ENCODE measurements at places on chromosomes 4 and X. TPM values are rescaled to one million over a fixed set of nuclear protein-coding genes. Genes with fewer than 3 reads are reported as not detected.

DNA sequence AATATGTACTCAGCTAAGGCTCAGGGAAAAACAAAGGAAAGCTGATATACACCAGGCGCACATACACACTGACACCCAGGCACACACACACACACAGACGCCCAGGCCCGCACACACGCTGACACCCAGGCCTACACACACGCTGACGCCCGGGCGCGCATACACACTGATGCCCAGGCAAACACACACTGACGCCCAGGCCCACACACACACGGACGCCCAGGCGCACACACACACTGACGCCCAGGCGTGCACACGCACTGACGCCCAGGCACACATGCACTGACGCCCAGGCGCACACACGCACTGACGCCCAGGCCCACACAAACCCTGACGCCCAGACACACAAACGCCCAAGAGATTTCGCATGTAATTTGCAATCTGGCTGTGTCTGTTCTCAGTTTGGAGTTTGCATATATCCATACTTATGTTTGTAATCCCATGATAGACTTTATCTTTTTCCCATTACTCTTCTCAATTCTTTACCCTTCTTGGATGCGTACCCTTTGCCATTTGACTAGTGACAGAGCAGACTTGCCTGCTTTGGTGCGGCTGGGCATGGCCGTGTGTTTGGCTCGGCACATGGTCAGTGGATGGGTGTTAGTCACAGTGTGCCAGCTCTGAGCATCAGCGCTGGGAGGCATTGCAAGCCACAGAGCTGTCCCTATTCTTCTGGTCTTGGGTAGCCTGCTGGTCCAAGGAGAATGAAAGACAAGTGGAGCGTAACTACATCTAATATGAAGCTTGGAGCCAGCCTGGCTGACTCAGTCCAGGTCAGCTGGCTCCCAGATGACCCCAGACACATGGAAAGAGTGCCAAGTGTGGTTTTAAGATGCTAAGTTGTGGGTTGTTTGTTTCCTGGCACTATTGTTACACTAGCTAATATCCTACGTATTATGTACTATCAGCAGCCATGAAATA is 632.4 kb upstream of the ZFP42 start:
- no peaks in the 10 kb centered on the region for H3K36me3 ChIP-seq
- no peak overlapping the region for H3K4me3 ChIP-seq
- H3K27ac ChIP-seq, result no peak overlapping the region

GRCh38 chr4:140884431-140885058 is 128.4 kb upstream of the TBC1D9 start:
- no peaks in the 10 kb centered on the region for H3K36me3 ChIP-seq
- no peak overlapping the region for H3K27ac ChIP-seq
- no peak overlapping the region for H3K4me3 ChIP-seq
- DNase-seq, result peak; percentile 79
- H3K27me3 ChIP-seq, result peaks cover 23% of the 10 kb centered on the region

DNA sequence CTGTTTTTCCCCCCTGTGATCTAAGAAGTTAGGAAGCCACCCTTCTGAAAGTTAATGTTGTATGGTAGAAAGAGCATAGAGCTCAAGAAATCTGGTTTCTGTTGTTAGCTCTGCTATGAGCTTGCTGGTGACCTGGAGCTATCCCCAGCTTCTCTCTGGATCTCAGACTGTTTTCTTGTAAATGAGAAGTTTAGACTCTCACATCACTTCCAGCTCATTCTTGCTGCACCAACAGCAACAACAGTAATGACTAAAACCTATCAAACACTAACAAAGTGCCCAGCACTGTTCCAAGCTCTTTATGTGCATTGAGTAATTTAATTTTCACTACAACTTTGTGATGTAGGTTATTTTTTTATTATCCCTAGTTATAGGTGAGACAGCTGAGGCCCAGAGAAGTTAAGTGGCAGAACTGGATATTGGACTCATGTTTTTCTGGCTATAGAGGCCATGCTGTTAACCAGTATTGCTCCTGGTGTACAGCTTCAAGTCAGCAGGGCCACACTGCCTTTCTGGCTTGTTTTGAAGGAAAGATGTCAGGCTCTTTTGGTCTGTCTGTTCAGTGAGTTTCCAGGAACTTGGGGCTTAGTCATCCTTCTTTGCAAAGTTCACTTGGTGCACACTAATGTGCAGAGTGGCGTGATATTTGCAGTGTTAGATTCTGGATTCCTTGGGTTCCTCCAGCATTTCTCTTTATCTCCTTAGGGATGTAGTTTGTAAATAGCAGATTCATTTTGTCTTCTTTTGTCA is 27.8 kb upstream of the TMEM164 start:
- no peak overlapping the region for H3K27ac ChIP-seq
- DNase-seq, result peak; percentile 3
- H3K27me3 ChIP-seq, result no peaks in the 10 kb centered on the region
- H3K4me3 ChIP-seq, result no peak overlapping the region
- no peaks in the 10 kb centered on the region for H3K36me3 ChIP-seq

DNA sequence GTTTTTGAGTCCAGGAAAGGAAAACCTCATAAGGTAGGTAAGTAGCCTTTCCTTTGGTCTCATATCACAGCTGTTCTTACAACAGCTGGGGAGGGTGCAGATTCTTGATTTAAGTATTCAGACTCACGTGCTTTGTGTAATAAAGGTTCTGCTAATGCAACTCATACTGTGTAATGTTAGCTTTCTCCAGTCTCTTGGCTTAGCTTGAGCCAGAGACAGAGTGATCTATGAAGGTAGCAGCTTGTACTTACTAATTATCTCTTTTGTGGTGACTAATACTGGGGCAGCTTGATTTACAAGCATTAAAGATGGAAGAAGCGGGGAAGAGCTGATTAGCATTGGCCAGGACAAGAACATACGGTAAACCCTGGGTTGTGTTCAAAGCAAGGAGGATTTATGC is 80.3 kb downstream of the LNX1 start:
- H3K36me3 ChIP-seq, result no peaks in the 10 kb centered on the region
- H3K27ac ChIP-seq, result no peak overlapping the region
- H3K27me3 ChIP-seq, result no peaks in the 10 kb centered on the region
- no peak overlapping the region for H3K4me3 ChIP-seq

DNA sequence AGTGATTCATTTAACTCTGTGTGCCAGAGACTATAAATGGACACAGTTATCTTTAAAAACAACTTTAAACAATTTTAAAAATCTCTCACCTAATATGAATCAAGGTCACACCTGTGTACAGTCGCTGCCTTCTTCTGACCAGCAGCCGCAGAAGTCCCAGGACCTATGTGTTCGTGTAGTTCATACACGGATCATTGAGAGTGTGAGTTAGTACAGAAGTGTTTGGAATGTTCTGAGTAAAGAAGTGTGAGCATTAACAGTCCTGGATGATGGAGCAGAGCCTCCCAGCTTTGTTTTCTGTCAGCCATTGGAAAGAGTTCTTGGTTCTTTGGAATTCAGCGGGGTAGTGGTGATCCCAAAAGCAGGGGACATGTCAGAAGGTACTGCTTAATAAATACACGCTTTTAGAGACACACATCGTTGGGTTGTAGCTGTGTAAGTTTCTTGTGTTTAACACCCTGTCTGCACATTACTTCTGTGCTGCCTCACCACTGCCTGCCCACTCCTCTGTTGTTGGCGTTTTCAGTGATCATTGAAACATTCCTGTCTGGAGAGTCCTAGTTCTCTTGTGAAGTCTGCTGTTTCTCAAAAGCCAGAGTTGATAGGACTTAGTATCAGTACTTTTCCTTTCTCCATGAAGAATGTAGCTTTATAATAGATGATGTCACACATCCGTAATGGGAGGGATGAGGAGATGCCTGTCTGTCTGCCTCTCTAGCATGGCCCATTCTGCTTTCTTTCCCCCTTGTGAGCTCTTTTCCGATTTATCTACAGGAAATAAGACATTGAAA is 90.6 kb downstream of the PTTG2 start:
- no peaks in the 10 kb centered on the region for H3K27me3 ChIP-seq
- H3K27ac ChIP-seq, result peak overlapping the region; percentile 68
- H3K4me3 ChIP-seq, result peak overlapping the region; percentile 60
- peaks cover 30% of the 10 kb centered on the region for H3K4me1 ChIP-seq
- DNase-seq, result no peak

DNA sequence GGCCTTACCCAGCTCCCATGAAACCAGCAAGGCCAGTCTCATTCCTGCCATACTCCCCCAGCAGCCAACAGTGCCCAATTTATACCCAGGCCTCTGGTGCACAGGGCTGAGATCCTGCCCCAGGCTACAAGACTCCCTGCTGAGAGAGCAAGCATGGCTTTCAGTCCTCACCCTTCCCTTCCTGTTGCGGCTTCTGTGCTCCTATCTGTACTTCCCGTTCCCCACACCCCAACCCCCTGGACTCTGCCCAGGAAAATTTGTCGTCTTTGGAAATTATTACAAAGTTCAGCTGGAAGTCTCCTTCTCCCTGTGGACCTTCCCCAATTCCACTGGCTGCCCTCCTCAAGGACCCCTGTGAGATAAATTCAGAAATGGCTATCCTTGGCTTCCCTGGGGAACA is 84.1 kb upstream of the GK2 start:
- H3K27ac ChIP-seq, result no peak overlapping the region
- H3K36me3 ChIP-seq, result no peaks in the 10 kb centered on the region
- no peak overlapping the region for H3K4me3 ChIP-seq
- DNase-seq, result no peak
- no peaks in the 10 kb centered on the region for H3K4me1 ChIP-seq

DNA sequence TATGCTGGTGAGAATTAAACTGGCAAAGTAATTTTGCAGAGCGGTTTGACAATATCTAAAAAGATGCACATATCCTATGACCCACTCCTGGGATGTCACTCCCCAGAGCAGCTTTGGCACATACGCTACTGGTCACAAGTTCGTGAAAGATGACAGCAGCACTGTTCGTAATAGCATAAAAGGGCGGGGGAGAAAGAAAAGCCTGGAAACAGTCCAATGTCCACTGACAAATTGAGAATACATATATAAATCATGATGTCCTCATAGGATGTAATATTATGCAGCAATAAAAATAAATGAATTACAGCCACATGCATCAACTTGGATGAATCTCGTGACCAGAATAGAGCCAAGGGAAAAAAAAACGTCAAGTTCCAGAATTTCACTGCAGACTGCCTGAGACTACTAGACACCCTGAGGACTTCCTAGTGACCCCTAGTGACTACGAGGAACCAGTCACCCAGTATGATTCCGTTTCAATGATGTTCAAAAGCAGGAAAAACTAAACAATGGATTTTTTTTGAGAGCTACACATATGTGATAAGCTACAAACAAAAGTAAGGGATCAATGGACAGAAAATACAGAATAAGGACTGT is 1.8 kb downstream of the PCSK1N start:
- no peak overlapping the region for H3K27ac ChIP-seq
- DNase-seq, result peak; percentile 18
- H3K4me3 ChIP-seq, result peak overlapping the region; percentile 94
- H3K4me1 ChIP-seq, result peaks cover 12% of the 10 kb centered on the region
- no peaks in the 10 kb centered on the region for H3K36me3 ChIP-seq
- no peaks in the 10 kb centered on the region for H3K27me3 ChIP-seq

GRCh38 chr4:152062936-152063620 is 302.3 kb upstream of the GATB start:
- H3K27me3 ChIP-seq, result no peaks in the 10 kb centered on the region
- peaks cover 23% of the 10 kb centered on the region for H3K4me1 ChIP-seq
- no peaks in the 10 kb centered on the region for H3K36me3 ChIP-seq
- DNase-seq, result peak; percentile 54
- H3K4me3 ChIP-seq, result no peak overlapping the region

DNA sequence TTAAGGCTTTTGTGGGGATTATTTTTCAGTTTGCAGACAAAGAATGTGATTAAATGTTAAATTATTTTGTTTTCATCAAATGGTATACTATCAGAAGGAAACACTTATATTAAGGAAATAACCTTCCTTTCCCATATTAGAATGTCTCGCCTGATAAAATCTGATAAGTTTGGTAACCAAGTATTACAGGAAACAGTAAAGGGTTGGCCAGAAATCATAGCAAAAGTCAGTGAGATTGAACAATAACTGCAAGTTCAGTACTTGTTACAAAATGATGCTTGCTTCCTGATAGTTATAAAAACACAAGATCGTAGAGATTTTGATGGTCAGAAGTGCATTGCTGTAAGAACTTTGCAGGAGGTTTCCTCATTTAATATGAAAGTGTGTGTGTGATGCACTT is 40.5 kb downstream of the FABP2 start:
- H3K4me1 ChIP-seq, result 0 out of 2 replicates have a peak, but pooled peaks cover 7% of the 10 kb centered on the region
- H3K36me3 ChIP-seq, result no peaks in the 10 kb centered on the region
- no peak for DNase-seq
- H3K4me3 ChIP-seq, result no peak overlapping the region
- H3K27ac ChIP-seq, result no peak overlapping the region
- no peaks in the 10 kb centered on the region for H3K27me3 ChIP-seq

DNA sequence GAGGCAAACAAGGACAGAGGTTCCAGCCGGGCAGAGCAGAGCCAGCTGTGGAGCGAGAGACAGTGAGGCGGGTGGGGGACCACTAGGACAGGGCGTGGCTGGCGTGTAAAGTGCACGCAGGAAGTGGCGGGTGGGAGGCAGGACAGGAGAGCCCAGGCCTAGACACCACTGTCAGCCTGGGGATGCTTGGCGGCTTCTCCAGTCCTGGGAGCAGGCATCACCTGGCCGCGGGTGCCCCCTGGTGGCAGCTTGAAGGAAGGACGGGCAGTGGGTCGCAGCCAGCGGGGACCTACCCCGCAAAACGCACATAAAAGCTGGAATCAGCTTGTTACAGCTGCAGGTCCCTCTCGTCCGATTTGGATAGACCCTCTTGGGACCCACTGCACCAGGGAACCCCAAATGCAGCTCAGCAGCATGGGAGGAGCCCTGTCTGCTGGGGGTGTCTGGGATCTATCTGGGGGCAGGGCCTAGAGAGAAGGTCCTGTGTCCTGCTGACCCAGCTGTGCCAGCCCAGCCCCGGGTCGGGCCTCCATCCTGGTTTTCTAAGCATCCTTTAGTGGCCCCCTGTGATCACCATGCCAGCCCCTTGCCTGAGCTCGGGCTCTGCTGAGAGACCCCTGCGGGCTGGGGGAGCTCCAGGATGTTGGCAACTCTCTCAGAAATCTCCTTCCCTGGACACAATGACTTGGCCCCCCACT is 57.7 kb downstream of the WFS1 start:
- peaks cover 18% of the 10 kb centered on the region for H3K4me1 ChIP-seq
- H3K4me3 ChIP-seq, result no peak overlapping the region
- DNase-seq, result peak; percentile 69
- no peak overlapping the region for H3K27ac ChIP-seq

RASGEF1B gene
- total RNA-seq, result 1.4 TPM

IL15 gene
- 7.1 TPM for total RNA-seq

DNA sequence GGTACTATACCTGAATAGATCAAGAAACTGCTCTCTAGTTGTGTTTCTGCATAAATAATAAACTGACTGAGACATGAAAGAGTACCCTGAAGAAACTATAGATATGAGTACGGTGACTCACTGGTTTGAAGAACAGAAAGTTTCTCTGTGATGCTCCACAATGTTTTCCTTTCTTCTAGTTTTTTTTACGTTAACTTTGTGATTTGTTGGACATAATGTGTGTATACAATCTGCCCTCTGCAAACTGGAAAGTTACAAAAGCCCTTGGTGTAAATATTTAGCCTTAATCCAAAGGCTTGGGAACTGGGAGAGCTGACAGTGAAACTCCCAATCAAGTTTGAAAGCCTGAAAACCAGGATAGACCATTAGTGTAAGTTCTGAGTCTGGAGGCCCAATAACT is 31.6 kb upstream of the PAPSS1 start:
- no peak overlapping the region for H3K27ac ChIP-seq
- no peak overlapping the region for H3K4me3 ChIP-seq
- H3K27me3 ChIP-seq, result no peaks in the 10 kb centered on the region
- DNase-seq, result no peak

CNGA1 gene
- 0.29 TPM for total RNA-seq

CXCL3 gene
- 28.9 TPM for total RNA-seq
